ENCODE measurements at places on chromosomes 5 and 9.

- DNase-seq, result no peak
Observed at GRCh38 chr9:89814340-89815040, 209.7 kb downstream of the GADD45G start.

DNA sequence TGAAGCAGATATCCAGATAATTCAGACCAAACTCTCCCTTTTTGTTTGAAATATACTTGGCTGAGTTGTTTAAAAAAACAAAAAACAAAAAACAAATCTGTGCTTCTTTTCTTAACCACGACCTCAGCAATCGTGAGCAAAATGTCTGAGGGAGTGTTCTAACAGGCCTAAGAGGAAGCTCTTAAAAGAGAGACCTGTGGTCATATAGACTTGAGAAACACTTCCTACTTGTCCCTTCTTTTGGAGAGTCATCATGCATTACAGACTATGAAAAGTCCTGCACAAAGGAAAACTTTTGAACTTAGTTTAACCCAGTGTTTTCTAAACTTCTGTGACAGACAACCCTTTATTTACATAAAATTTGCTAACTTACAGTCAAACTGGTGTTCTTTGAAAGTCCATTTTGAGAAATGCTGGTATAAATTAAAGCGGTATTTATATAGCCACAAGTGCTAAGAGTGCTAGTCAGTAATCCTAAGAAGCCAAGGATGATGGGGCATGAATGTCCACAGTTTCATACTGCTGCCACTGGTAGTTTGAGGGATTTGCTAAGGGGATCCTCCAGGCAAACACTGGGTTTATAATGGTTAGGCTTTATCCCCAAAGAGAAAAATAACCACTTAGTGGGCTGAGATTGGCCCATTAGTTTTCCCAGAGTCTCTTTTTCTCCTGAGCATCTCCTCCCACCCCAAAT, 199.8 kb downstream of the LRRC70 start:
- DNase-seq, result no peak

DNA sequence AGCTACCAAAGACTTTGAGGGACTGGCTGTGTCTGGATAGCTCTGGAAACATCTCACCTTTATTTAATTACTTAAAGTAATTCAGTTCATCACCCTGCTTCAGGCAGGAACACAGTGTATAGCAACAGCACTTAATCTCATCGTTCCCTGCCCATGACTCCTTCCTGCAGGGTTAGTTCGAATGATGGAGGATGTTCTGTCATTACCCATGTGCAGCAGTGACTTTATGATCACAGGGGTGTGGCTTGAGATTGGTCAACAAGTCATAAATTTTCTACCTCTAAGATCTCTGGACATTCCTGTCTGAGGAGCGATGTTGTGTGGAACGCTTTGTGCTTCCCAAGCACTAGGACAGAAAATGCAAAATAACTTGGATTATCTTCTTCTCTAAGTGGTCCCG, 37.1 kb upstream of the PRUNE2 start:
- DNase-seq, result no peak

DNA sequence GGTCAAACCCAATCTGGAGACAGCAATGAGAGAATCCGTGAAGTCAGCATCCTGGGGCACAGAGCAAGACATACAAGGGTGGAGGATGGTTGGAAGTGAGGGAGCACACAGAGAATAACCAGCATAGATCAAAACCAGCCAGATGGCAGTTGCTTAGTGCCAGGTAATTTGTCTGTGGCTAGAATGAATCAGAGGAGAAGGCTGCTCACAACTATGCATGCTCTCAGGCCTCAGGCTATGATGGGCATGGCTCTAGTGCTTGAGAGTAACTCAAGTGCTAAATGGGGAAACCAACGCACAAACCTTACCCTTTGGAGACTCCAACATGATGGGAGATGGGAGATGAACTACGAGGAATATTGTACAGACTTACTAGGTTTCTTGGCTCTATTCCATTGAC, 160.8 kb downstream of the DMRT2 start:
- DNase-seq, result no peak

GRCh38 chr9:106857811-106858470, 5.0 kb upstream of the ZNF462 start:
- no peak for DNase-seq

GRCh38 chr9:98873951-98874371, 66.5 kb downstream of the GALNT12 start:
- no peak for DNase-seq

DNA sequence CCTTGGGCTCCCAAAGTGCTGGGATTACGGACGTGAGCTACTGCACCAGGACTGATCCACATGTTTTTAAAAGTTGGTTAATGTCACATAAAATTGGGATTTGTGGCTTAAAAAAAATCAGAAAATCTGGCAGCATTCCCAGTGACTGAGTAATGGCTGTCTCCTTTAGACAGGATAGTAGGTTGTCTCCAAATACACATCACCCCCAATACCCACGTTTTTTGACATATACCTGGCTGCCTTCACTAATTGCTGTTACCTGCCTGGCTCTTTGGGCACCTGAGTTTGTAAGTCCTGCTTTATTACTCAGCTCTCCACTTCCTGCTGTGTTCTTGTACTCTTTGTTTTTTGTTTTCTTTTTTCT, 84.8 kb downstream of the KDM4C start:
- DNase-seq, result no peak

DNA sequence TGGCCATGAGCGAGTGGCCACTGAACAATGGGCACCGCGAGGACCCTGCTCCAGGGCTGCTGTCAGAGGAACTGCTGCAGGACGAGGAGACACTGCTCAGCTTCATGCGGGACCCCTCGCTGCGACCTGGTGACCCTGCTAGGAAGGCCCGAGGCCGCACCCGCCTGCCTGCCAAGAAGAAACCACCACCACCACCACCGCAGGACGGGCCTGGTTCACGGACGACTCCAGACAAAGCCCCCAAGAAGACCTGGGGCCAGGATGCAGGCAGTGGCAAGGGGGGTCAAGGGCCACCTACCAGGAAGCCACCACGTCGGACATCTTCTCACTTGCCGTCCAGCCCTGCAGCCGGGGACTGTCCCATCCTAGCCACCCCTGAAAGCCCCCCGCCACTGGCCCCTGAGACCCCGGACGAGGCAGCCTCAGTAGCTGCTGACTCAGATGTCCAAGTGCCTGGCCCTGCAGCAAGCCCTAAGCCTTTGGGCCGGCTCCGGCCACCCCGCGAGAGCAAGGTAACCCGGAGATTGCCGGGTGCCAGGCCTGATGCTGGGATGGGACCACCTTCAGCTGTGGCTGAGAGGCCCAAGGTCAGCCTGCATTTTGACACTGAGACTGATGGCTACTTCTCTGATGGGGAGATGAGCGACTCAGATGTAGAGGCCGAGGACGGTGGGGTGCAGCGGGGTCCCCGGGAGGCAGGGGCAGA, 53.3 kb downstream of the JADE2 start:
- no peak for DNase-seq

DNA sequence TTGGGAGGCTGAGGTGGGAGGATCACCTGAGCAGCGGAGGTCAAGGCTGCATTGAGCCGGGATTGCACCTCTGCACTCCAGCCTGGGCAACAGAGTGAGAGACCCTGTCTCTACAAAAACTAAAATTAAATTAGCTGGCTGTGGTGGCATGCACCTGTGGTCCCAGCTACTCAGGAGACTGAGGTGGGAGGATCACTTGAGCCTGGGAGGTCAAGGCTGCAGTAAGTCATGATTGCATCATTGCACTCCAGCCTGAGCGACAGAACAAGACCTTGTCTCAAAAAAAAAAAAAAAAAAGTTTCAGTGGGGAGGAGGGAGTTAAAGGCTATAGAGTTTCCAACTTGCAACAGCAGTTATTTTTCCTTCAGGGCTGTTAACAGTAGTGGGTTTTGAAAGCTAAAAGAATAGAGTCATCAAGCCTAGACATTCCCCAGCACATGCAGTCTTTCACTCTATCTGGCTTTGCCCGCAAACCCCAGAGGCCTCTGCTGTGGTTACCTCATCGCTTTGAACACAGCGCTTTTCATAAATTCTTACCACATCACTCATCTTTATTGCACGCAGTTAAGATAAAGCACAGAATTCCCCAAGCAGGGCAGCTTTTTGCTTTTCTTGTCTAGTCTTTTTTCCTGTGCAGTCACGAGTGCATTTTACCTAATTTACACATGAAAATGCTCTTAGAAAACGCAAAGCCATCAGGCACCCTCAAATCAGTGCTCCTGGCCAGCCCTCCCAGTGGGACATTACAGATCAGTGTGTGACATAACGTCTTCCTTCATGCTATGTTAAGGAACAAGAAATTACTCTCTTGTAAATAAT, 8.7 kb upstream of the SLC2A8 start:
- DNase-seq, result peak; percentile 87

GRCh38 chr9:120777229-120777628, 16.0 kb downstream of the FBXW2 start:
- DNase-seq, result no peak

DNA sequence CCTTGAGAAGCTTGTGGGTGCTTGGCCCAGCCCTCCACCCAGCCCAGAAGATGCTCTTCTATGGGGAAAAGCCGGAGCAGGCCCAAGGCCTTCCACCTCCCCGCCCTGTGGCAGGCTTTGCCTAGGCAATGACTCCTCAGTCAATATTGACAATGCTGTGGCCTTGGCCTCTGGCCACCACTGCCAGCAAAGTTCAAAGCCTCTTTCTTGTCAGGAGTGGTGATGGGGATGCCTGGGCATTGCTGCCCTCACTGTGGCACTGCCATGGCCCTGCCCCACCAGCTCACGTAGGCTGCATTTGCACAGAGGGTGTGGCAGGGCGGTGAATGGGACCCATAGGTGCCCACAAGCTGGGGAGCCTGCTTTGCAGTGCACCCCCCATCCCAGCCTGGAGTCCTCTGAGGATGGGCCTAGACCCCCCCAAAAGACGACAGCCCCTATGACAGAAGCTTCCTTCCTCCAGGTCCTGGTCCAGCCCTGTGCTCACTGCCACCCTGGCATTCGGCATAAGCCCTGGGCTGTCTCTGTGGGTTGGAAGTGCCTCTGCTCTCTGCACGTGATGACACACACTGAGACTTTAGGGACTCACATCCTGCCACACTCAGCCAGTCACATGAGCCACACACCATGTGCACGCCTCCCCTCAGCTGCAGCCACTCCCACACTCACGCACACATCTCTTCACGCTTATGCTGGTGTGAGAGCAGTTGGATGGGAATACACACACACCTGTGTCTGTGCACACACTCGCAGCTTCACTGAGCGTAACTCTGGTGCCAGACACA, 31.1 kb downstream of the MORN5 start:
- no peak for DNase-seq

DNA sequence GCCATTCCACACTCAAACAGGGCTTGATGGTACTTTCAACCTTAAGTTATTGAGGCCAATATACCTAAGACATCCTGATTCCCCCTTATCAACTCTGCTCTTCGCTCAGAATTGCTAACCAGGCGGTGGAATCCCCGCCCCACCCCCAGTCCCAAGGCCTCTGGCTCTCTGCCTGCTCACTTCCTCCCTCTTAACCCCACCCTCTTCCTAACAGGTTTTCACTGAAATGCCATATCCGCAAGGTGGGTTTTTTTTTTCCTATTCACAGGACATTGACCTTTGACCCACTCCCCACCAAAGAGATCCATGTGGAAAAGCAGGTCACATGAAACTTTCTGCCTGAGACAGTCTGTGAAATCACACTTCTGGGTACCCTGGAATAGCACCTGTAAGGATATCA, 66.6 kb upstream of the IFNK start:
- DNase-seq, result no peak

DNA sequence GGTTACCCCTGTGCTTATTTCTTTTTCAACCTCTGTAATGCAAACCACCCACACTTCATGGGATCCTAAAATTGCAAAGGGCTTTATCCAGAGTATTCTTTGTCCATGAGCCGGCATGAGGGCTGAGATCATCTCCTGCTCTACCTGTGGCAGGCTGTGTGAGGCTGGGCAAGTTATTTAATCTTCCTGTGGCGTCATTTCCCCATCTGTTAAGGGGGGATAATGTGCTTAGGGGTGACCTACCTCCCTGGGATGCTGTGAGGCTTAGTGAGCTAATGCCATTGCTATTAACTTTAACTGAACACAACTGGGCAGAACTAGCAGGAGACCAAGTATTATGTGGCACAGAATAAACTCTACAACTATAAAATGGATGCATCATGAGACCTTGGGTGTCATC, 17.0 kb downstream of the FRMPD1 start:
- no peak for DNase-seq

DNA sequence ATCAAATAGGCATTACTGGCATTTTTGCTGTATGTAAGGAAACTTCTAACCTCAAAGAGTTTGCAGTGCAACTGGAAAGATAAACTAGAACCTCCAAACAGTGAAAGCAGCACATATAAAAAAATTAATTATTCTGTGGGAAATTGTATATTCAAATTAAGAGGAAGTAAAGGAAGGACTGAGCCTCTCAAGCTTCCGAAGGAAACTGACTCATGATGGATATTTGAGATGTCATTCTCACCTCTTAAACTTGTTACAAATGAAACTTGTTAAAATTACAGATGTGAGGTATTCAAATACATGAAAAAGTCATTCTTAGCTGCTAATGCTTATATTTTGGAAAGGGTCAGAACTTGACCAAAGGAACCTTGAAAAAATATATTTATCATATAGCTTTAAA, 538.7 kb downstream of the PDE4D start:
- no peak for DNase-seq

DNA sequence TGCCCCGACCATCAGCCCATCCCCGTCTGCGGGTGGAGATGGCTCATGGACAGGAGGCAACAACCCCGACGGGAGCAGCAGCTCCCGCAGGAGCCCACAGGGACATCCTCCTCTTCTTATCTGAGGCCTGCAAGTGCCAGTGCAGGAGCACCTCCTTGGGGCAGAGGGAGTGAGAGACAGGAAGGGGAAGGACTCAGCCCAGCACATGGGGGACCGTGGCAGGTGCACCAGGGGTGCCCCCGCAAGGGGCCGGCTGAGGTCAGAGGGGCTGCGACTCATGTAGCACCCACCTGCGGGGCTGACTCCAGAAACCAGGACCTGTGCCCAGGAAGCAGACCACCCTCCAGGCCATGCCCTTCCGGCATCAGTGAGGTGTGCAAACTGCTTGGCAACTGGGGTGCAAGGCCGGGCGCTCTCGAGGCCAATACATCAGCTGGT, 259.8 kb upstream of the ADAMTS16 start:
- DNase-seq, result no peak

- no peak for DNase-seq
Observed at GRCh38 chr5:57710126-57710525, 227.5 kb upstream of the ACTBL2 start.

DNA sequence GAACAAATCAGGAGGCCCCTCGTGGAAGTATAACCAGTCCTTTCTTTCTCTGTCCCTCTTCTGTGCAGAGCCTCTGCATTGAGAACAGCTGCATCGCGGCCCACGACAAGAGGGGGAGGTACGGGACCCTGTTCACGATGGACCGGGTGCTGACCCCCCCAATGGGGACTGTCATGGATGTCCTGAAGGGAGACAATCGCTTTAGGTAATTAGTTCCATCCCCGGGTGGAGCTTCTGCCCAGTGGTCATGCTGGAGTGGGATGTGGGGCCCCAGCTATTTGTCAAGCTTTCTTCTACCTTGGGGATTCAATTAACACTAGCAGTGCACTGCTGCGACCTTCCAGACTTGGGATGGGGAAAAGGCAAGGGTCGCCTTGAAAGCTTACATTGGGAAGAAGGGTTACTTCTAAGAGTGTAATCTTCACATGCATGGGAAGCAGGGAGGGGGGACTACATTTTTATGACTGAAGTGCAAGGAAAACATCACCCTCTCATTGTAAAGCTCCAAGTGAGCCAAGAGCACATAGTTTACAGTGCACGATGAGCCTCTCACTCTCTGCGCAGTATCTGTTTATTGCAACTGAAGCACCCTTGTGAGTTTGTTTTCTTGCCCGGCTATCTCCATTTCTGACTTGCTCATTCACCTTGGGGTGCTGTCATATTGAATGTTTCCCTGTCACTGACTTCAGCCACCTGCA, 27.0 kb downstream of the TGFBI start:
- no peak for DNase-seq

- DNase-seq, result no peak
Observed at GRCh38 chr5:96927008-96927407, 8.9 kb upstream of the LNPEP start.

Measured in activated CD4-positive, alpha-beta T cell treated with anti-CD3 and anti-CD28 coated beads, Interleukin-2, amount 50 U/mL, for 48 hours (primary cell).